ENCODE measurements at places on chromosomes 5 and 9.

- DNase-seq: no peak
These were observed at the start of gene GZMA for GRCh38 chr5:55102348-55102747. Gene GZMA, plus strand, starts transcription at chr5:55102646. Its CDS starts 37 bp downstream, at chr5:55102683.

DNA sequence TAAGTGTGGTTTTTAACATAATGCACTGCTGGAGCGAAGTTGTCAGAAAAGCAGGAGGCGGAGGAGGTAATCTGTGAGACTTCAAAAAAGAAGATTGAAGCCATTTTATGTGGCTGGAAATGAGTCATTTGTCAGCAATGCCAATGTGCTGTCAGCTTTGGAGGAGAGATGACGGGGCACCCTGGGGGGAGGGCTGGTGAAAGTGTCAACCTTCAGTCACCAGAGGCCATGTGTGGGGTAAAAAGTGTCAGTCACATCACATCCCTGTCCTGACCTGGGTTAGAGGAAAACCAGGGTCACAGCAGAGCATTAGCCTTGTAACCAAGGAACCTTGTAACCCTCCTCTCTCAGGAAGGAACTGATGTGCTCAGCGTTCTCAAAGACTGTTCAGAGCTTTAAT, 59.1 kb downstream of the TLR4 start:
- no peak for DNase-seq

- no peak for DNase-seq
These were observed 67.9 kb upstream of the TNFSF8 start for GRCh38 chr9:114998326-114998725.

- no peak for DNase-seq
These were observed 70.1 kb downstream of the WNK2 start for GRCh38 chr9:93254061-93254481.

DNA sequence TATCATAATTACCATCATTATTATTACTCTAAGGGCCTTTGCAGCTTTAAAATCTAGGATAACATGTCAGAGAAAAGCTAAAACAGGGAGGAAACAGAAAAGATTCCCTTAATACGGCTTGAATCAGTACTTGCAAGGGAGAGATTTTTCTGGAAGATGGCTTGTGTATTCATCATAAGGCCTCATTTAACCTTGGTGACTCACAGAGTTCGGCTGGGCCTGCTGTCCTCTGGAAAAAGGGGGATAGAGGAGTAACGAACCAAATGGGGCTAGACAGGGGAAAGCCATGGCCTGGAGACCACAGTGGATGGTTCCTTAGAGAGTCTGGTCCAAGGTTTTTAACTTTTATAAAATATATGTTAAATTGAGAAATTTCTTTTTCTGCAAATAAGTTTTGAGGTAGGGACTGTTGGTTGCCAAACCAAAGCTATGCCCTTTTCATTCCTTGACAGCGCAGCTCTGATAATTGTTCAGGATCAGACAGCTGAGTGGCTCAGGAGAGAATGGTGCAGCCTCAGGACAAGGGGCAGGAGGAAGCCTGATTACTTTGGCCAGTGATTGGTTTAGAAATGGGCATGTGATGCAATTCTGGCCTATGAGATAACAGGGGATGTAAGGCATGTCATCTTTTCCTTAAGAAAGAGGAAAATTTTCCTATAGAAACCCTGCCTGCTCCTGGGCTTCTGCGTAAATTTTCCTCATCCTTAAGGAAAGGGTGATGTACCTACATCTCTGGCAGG, 25.6 kb upstream of the GSN start:
- no peak for DNase-seq

GRCh38 chr9:107713470-107713869, 223.9 kb upstream of the KLF4 start:
- DNase-seq: no peak

DNA sequence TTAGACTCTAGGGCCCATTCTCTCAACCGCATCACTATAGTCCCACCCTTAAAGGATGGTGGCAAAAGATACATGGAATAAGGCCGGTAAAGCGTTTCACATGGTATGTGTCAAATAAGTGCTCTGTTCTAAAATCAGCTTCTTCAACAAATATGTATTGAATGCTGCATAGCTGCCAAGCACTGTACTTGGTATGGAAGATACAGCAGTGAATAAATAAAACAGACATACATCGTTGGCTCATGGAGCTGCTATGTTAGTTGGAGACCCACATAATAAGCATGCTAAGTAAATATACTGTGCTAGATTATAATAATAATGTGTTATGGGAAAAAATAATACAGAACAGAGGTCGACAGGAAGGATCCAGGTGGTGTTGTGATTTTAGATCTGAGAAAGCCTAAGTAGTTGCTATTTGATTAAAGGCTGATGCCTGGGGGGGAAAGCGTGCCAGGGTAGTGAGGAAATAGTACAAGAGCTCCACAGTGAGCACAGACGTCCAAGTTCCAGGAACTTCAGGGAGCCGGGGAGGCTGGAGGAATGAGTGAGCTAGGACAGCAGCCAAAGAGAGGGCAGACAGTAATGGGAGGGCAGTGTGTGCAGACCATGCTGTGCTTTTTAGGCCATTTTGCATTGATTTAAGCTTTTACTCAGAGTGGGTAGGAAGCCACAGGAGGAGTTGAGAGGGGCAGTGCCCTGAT, 93.7 kb downstream of the JAKMIP2 start:
- no peak for DNase-seq

GRCh38 chr5:3993856-3994473, 398.3 kb downstream of the IRX1 start:
- DNase-seq: no peak

DNA sequence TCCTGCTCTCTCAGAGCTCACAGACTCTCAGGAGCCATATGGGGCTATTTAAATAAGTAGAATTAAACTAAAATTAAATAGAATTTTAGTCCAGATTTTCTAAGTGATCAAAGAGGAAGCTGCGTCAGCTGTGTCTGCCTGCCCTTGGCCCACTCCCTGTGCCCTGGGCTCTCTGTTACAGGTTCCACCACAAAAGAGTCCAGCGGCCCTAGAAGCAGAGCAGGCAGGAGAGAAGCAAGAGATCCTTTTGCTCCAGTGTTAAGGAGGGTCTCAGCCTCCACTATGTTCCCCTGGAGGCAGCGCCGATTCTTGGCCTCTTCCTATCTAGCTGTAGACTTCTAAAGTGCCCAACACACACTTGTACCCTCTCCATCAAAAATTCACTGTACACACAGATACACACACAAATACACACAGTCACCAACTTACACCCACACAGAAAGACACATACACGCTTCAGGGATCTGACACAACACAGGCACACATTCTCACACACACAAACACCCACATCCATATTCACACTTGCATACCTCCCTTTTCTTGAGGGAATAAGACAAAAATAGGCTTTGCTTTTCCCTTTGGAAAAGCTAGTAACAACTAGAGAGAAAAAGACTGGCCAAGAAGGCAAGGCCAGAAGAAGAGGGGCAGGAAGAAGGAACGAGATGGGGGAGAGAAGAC, 5.5 kb upstream of the TNIP1 start:
- no peak for DNase-seq

GRCh38 chr5:155466851-155467250, 453.3 kb downstream of the KIF4B start:
- no peak for DNase-seq

DNA sequence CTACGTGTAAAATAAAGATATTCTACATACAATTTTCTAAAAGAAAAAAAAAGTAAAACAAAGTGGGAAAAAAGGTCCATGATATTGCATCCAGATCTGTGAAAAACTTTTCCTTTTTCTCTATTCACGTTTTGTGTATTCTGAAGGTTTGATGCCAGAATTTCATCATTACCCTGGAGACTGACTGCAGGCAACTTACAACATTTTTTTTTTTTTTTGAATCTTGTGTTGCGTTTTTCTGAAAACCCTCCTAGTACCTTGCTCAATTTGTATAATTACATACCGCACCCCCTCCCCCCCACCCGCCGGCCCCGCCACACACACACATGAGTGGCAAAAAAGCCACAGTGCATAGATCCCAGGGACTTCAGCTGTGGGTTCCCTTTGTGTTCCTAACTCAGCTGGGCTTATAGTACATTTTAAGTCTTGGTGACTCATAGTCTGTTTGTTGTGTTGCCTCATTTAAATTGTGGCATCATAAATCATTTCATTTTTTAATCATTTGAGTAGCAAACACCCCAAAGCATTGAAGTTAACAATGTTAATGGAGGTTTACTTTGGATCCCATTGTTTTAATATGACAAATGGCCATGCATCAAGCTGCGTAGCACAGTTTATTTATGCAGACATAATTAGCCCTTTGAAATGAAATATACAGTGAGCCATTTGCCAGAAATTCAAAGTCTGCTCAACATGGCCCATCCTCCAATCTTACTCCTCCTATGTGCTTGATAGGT, 36.0 kb downstream of the PRDM6 start:
- DNase-seq: no peak

- no peak for DNase-seq
These were observed 218.5 kb downstream of the SPOCK1 start for GRCh38 chr5:137280656-137281055.

Data from retina (tissue), 1 donor.